K562 (cell line): ENCODE measurements at places on chromosomes 16 and 17.

DNA sequence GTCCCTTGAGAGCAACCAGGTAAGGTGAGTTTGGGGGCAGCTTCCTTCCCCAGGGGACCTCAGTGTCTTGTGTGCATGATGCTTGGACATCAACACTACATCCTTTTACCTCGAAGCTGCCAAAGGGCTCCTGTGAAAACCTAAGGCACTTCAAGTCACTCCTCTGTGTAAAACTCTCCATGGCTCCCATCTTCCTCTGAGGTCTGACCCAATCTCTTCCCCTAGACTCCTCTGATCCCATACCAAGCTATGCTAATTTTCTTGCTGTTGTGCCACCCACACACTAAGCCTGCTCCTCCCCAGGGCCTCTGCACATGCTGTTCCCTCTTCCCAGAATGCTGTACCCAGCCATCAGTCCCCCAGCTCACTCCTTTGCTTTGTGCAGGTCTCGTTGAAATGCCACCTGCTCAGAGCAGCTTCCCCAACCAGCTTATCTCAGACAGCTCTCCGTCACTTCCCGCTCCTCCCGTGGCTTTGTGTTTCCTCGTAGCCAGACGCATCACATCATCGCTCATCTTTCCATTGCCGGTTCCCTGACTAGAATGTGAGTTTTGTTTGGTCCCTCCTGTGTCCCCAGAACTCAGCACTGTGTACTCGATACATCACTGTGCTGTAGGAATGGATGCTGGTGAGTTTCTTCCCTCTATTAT, 78.4 kb downstream of the CNGB1 start:
- no peak for DNase-seq

DNA sequence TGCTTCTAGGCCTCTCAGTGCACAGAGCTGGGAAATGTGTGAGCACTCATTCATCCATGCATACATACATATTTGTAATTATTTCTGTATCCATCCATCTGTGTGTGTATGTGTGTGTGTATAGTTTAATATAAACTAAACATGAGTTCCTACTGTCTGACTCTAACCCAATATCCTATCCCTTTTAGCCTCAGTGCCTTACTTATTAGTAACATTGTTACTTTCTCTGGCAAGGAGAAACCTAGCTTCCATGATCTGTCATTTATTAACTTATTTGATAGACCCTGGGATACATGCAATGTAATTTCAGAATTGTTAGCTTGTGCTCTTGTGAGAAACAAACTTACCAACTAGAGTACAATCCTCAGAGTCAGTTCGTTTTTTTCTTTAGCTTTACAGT, 59.0 kb upstream of the WSCD1 start:
- DNase-seq, result no peak

DNA sequence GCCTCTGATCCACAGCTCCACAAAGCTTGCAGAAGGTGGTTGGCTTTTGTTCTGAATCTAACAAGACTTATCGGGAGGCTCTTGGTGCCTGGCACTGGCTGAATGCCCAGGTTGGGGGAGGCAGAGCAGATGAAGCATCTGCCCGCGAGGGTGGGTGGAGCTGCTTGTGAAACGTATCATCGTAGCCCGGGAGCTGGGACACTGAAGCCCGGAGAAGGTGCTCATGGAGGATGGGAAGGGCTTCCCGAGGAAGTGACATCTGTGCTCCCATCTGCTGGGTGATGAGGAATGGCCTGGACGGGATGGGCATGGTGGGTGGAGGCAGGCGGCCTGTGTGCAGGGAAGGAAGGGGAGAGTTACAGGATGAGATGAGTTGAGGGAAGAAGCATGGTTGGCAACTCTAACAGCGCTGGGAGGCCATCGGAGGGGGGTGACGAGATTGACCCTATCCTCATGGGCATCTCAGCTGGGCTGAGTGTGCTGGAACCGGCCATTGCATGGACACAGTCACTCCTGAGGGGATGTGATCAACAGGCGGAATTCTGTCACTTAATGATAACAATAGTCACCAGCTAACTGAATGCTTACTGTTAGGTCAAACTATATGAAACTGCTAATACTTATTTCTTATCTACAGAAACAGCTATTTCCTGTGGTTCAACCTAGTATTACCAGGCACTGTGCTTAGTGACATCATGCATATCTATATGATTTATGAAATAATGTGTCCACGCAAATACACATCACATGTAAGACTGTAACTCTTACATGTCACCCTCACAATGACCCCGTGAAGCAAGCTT, 102.7 kb downstream of the ABCC6 start:
- peak; percentile 82 for DNase-seq

DNA sequence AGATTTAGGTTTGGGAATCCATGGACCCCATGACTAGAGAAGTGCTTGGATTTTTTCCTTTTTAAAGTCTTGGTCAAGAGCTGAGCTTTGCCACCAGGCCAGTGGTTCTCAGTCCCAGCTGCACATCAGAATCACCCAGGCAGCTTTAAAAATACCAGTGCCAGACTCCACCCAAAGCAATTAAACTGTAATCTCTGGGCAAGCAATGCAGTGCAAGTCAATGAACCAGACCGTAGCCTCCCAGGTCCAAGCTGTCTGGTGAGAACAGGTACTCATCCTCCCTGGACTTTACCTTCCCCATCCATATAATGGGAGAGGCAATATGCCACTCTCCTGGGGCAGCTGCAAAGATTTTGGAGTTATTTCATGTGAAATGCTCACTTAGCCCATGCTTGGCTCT, 223.1 kb upstream of the CDH5 start:
- DNase-seq, result no peak

- no peak for DNase-seq
These were observed 32.3 kb downstream of the TPPP3 start for GRCh38 chr16:67361038-67361437.

GRCh38 chr16:30884760-30885159, 9.1 kb downstream of the BCL7C start:
- DNase-seq, result no peak

GRCh38 chr17:39927929-39928857, 661 bp downstream of the LRRC3C start:
- peak; percentile 43 for DNase-seq

DNA sequence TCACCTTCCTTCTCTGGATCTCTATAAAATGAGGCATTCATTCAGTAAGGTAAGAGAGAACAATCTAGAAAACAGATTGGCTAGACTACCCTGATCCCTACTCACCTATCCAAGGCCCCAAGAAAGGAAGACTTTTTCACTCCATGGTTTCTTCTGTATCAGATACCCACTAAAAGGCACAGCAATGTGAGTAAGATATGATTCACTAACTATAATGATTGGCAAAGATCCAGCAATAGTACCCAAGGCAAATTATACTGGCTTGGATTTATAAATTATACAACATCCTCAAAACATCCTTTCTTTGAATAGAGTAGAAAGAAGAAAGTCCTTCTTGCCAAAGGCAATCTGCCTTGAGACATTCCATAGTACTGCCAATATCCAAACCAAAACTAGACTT, 1432.0 kb upstream of the GOT2 start:
- DNase-seq, result no peak

DNA sequence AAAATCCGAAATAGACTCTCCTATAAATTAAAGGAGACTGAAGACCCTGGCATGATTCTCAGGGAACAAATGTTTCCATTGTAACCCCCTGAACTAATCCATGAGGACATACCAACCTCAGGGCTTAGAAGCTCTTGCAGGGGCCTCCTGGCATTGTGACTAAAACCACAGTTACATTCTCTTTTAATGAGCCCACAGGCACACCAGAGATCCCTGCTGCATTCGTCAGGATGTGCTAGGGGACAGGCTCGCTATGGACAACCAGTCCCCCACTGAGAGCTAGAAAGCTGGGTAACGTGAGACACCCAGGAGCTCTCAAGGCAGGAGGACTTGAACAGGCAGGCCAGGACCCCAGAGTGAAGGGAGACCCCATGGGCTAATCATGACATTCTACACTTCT, 140.6 kb upstream of the TNRC6C start:
- DNase-seq, result no peak

DNA sequence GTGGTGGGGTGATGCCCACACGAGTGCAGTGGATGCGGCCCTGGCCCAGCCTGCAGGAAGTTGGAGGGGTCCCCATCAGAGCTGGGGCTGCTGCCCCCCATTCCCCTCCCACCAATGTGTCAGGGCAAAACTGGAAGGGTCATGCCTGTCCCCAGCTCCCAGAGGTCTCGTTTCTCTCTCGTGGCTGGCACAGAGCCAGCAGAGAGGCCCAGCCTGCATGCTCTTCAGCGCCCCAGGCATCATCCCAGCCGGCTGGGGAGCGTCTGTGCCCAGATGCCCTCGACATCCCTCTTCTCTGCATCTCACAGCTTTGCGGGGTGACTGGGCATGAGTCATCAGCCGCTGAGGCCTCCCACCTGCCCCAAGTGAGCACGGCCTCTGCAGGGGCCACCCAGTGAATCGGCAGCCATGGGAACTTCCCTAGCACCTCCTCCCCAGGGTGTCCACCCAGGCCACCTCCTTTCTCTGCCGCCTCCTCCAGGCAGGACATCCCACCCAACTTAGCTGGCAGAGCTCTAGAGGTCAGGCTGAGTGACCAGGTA, 9.8 kb upstream of the CSNK1D start:
- DNase-seq, result no peak

DNA sequence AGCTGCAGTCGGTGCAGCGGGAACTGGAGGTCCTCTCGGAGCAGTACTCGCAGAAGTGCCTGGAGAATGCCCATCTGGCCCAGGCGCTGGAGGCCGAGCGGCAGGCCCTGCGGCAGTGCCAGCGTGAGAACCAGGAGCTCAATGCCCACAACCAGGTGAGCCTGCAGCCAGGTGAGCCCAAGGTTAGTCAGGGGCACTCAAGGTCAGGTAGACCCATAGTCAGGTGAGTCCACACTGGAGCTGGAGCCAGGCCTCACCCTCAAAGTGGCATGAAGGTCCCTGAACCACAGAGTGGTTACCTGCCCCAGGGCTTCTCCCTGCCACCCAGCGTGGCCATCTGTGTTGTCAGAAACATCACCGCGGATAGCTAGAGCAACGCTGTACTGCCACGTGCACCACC, 32.2 kb downstream of the PLD6 start:
- DNase-seq, result no peak

DNA sequence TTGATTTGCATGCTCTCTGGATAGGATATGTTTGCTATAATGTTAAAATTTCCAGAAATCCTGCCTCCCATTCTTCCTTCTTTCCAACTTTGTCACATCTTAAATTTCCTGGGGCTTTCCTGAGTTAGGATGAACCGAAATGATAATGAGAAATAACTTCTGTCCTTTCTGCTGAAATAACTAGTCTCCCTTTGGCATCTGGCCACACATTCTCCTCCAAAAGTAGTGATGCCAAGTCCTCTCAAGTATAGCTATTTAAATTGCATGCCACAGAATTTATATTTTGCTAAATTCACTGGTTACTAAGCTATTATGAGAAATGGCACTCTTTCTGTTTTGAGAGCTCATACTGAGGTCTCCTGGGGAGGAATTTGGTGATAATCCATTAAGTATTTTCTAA, 30.6 kb downstream of the FAM20A start:
- no peak for DNase-seq

- DNase-seq, result no peak
These were observed 25.8 kb downstream of the YPEL2 start for GRCh38 chr17:59357219-59357697.

- no peak for DNase-seq
These were observed 65.3 kb upstream of the NFAT5 start for GRCh38 chr16:69500496-69500895.

GRCh38 chr16:69741951-69742904, 12.5 kb downstream of the NOB1 start:
- DNase-seq, result no peak

- DNase-seq, result no peak
These were observed 13.4 kb downstream of the MSI2 start for GRCh38 chr17:57269598-57270255.

GRCh38 chr16:84663433-84664101, 15.3 kb downstream of the KLHL36 start:
- no peak for DNase-seq
